Nephron progenitor cell (in vitro differentiated cells): ENCODE measurements at places on chromosomes 1 and 21.

DNA sequence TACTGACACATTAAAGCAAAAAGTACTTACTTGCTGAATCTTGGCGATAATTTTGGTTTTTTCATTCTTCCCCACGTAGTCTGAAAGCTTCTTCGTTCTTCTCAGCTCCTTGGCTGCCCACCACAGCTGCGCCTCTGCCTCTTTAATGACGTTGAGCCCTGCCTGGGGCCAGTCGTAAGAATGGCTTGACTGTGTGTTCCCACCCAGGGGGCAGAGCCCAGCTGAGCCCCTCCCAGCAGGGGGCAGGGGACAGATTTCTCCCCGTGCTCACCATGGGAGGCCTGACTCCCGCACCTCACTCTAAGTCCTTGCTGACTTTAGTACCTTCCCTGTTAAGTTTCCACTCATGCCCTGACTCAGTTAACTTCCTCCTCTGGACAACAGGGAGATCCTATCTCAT lies 9.0 kb downstream of the CFAP298 start:
- H3K27ac ChIP-seq = no peak overlapping the region
- peaks cover 12% of the 10 kb centered on the region for H3K4me1 ChIP-seq
- no peaks in the 10 kb centered on the region for H3K27me3 ChIP-seq

GRCh38 chr1:87131809-87132283 lies 196.8 kb upstream of the LMO4 start:
- no peak overlapping the region for H3K27ac ChIP-seq
- H3K4me1 ChIP-seq = peaks cover 71% of the 10 kb centered on the region
- peaks cover 7% of the 10 kb centered on the region for H3K27me3 ChIP-seq
- peak; percentile 90 for DNase-seq
- H3K36me3 ChIP-seq = no peaks in the 10 kb centered on the region
- H3K4me3 ChIP-seq = peak overlapping the region; percentile 71

GRCh38 chr1:44545961-44546360 lies 128.3 kb downstream of the TMEM53 start:
- no peak overlapping the region for H3K4me3 ChIP-seq
- no peak overlapping the region for H3K27ac ChIP-seq
- no peaks in the 10 kb centered on the region for H3K36me3 ChIP-seq
- peaks cover 55% of the 10 kb centered on the region for H3K27me3 ChIP-seq

- peak within 1 kb of the TSS; percentile 80 for H3K27ac ChIP-seq
- H3K4me3 ChIP-seq = peak within 1 kb of the TSS; percentile 92
- H3K4me1 ChIP-seq = peaks cover 38% of the 10 kb centered on the region
- H3K36me3 ChIP-seq = peaks cover 11% of the 10 kb centered on the region
Observed at GRCh38 chr21:33266050-33266788, at the start of gene IL10RB. Gene IL10RB (plus strand): TSS chr21:33266367. CDS start chr21:33266466, 99 bp downstream.

DNA sequence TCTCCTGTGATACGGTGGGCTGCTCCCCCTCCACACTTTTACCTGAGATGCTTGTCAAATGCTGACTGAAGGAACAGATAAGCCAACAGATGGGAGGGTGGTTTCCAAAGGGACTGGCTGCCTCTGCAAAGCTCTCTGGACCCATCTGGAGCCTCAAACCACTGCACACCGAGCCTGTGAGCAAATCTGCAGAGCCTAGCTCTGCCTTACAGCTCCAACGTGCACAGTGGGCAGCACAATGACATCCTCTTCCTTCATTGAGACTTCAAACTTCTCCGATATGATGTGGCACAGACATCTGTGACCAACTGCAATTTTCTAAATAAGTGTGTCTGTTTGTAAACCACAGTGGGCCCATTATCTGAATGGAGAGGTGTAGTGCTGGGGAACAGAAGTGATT lies 26.2 kb upstream of the KNCN start:
- peaks cover 24% of the 10 kb centered on the region for H3K4me1 ChIP-seq
- H3K27me3 ChIP-seq = peaks cover 25% of the 10 kb centered on the region
- no peak overlapping the region for H3K4me3 ChIP-seq
- H3K27ac ChIP-seq = no peak overlapping the region
- peaks cover 8% of the 10 kb centered on the region for H3K36me3 ChIP-seq

- no peaks in the 10 kb centered on the region for H3K36me3 ChIP-seq
- H3K4me3 ChIP-seq = no peak overlapping the region
- no peak overlapping the region for H3K27ac ChIP-seq
Observed at GRCh38 chr1:119227456-119227855, 87.0 kb upstream of the WARS2 start.

- no peak overlapping the region for H3K4me3 ChIP-seq
- H3K27me3 ChIP-seq = peaks cover 59% of the 10 kb centered on the region
- H3K36me3 ChIP-seq = no peaks in the 10 kb centered on the region
- DNase-seq = peak; percentile 72
- peaks cover 72% of the 10 kb centered on the region for H3K4me1 ChIP-seq
- no peak overlapping the region for H3K27ac ChIP-seq
Observed at GRCh38 chr1:201450721-201451291, 18.2 kb downstream of the PHLDA3 start.

- peaks cover 12% of the 10 kb centered on the region for H3K4me1 ChIP-seq
- H3K27me3 ChIP-seq = no peaks in the 10 kb centered on the region
- no peak for DNase-seq
- H3K36me3 ChIP-seq = no peaks in the 10 kb centered on the region
Observed at GRCh38 chr21:35469498-35469897, 420.4 kb upstream of the RUNX1 start.

DNA sequence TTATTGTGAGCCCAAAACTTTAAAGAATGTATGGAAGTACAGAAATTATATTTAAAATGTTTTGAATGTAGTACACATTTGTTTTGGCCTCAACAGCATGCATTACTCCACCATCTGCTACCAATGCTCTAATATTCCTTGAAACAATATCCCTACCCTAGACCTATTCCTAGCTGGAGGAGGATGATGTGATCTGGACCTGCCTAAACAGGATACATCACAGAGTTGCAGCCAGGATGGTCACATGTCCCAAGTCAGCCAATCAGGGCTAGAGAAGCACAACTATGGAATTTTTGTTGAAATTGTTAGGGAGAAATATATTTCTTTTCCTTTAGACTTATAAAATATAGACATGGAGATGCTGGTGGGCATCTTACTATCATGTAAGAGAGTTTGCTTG lies 623.3 kb upstream of the NR5A2 start:
- H3K4me3 ChIP-seq = no peak overlapping the region
- no peaks in the 10 kb centered on the region for H3K4me1 ChIP-seq
- DNase-seq = no peak
- H3K36me3 ChIP-seq = no peaks in the 10 kb centered on the region
- H3K27me3 ChIP-seq = peaks cover 3% of the 10 kb centered on the region
- H3K27ac ChIP-seq = no peak overlapping the region

- no peak overlapping the region for H3K4me3 ChIP-seq
- no peak for DNase-seq
- H3K4me1 ChIP-seq = no peaks in the 10 kb centered on the region
Observed at GRCh38 chr1:216935901-216936300, 212.7 kb upstream of the ESRRG start.

- peaks cover 3% of the 10 kb centered on the region for H3K27me3 ChIP-seq
- H3K4me1 ChIP-seq = peaks cover 21% of the 10 kb centered on the region
- peak overlapping the region; percentile 21 for H3K27ac ChIP-seq
- no peak overlapping the region for H3K4me3 ChIP-seq
- no peaks in the 10 kb centered on the region for H3K36me3 ChIP-seq
- DNase-seq = no peak
Observed at GRCh38 chr1:213371847-213372619, 321.0 kb downstream of the RPS6KC1 start.

DNA sequence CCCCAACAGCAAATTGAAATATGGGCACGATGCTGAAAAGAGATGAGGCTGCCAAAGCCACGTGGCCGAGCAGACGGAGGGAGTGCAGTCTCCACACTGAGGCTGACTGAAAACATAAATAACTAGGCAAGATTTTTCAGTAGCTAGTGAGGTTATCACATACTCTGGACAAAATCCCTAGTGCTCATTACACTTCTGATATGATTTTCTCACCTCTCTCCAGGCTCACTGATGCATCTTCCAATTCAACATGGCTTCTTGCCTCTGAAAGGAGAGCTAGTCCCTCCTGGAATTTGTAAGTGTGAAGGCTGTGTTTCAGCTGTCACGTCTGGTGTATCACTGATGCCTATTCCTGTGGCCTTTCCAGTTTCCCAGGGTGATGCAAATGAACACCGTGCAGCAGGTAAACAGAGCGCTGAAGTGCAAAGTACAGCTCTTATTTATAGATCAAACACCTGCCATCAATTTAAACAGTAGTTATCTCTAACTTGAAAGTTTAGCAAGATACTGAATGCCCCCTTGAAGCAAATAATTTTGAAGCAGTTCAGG lies 656.1 kb downstream of the KIF26B start:
- no peak for DNase-seq
- H3K4me1 ChIP-seq = peaks cover 32% of the 10 kb centered on the region
- peaks cover 8% of the 10 kb centered on the region for H3K36me3 ChIP-seq
- H3K27ac ChIP-seq = no peak overlapping the region

- peaks cover 9% of the 10 kb centered on the region for H3K27me3 ChIP-seq
- H3K4me3 ChIP-seq = no peak overlapping the region
- peaks cover 18% of the 10 kb centered on the region for H3K4me1 ChIP-seq
- no peaks in the 10 kb centered on the region for H3K36me3 ChIP-seq
- no peak for DNase-seq
Observed at GRCh38 chr1:41723786-41724185, 194.9 kb downstream of the HIVEP3 start.

DNA sequence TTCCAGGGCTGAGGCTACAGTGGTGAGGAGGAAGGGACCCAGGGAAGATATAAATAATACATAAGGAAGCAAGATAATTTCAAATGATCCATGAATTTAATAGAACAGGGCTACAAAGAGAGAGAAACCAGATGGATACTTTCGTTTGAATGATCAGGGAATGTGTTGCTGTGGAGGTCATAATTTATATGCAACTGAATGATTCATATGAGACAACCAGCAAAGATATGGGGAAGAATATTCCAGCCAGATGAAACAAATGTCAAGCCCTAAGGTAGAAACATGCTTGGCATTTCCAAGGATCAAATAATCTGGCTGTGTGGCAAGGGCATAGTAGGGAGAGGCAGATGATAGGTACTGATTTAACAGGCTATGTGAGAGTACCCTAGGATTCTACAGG lies 84.8 kb upstream of the ZC3H11B start:
- H3K27me3 ChIP-seq = no peaks in the 10 kb centered on the region
- H3K4me3 ChIP-seq = no peak overlapping the region

- H3K4me3 ChIP-seq = no peak overlapping the region
- peaks cover 4% of the 10 kb centered on the region for H3K27me3 ChIP-seq
- no peak for DNase-seq
- peaks cover 13% of the 10 kb centered on the region for H3K4me1 ChIP-seq
- no peak overlapping the region for H3K27ac ChIP-seq
- no peaks in the 10 kb centered on the region for H3K36me3 ChIP-seq
Observed at GRCh38 chr1:28144203-28145135, 32.0 kb downstream of the PTAFR start.

- H3K27me3 ChIP-seq = peaks cover 29% of the 10 kb centered on the region
- H3K27ac ChIP-seq = no peak overlapping the region
Observed at GRCh38 chr1:157948312-157949073, 45.0 kb upstream of the KIRREL1 start.

- H3K4me3 ChIP-seq = no peak overlapping the region
- no peak for DNase-seq
- H3K36me3 ChIP-seq = peaks cover 69% of the 10 kb centered on the region
- H3K27ac ChIP-seq = no peak overlapping the region
Observed at GRCh38 chr1:223794136-223794880, 51.4 kb downstream of the TP53BP2 start.

DNA sequence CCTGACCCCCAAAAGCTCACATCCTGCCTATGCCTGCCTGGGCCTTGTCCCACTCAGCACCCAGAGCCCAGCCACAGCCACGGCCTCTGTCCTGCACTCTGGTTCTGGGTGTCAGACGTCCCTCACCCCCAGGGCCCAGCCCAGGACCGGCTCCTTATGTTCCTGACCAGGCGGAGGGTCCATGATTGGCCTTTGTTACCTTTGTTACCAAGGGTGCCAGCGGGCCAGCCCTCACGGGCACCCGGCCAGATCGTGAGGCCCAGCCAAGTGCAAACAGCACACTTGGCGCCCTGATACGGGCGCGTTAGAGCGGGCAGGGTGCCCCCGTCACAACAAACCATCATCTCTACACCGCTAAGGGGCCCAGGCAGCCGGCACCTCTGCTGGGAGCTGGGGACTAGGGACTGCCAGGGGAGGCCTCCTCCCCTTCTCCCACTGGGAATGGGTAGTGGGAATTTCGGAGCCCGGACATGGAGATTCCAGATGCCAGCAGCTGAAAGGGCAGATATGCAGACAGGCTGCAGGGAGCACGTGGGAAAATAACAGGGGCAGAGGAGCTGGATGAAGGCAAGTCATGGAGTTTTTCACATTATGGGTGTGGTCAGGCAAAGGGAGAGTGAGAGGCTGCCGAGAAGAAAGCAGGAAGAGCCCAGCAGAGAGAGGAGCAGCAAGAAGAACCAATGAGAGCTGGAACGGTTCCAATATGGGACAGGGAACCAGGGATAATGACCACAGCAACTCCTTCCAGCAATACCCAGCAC lies 22.1 kb downstream of the HSPG2 start:
- H3K4me1 ChIP-seq = peaks cover 52% of the 10 kb centered on the region
- peaks cover 5% of the 10 kb centered on the region for H3K36me3 ChIP-seq
- DNase-seq = no peak

DNA sequence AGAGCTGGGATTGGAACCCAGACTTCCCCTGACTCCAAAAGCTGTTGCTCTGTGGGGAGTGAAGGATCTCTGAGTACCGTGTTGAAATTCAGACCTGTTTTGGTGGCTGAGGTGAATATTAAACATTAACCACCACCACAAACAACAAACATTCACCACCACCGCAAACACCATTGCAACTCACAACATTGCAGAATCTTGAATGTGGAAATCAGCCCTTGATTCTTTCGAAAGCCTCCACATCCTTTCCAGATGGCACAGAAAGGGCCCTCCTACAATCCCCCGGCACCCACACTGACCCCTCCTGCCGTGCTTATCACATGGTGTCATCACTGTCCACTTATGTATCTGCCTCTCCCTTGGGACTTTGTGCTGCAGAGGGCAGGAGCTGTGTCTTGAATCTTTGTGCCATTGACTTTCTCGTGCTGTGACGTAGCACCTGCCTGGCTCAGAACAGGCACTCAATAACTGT lies 1.4 kb downstream of the CDA start:
- no peak overlapping the region for H3K27ac ChIP-seq
- peaks cover 23% of the 10 kb centered on the region for H3K27me3 ChIP-seq
- DNase-seq = no peak
- H3K36me3 ChIP-seq = no peaks in the 10 kb centered on the region
- peaks cover 41% of the 10 kb centered on the region for H3K4me1 ChIP-seq

- H3K27me3 ChIP-seq = no peaks in the 10 kb centered on the region
- DNase-seq = no peak
- no peak overlapping the region for H3K4me3 ChIP-seq
- peaks cover 26% of the 10 kb centered on the region for H3K4me1 ChIP-seq
- peaks cover 41% of the 10 kb centered on the region for H3K36me3 ChIP-seq
Observed at GRCh38 chr1:225865514-225865913, 16.7 kb downstream of the TMEM63A start.

GRCh38 chr1:68197461-68197860 lies 34.9 kb downstream of the WLS start:
- H3K4me1 ChIP-seq = peaks cover 51% of the 10 kb centered on the region
- H3K36me3 ChIP-seq = peaks cover 21% of the 10 kb centered on the region
- no peaks in the 10 kb centered on the region for H3K27me3 ChIP-seq
- DNase-seq = no peak
